NCI-H1694 (cell line): ENCODE measurements at places on chromosomes 5 and 9.

GRCh38 chr9:112743216-112743836 lies 7.2 kb upstream of the SNX30 start:
- DNase-seq, result no peak

- DNase-seq, result no peak
These were observed 503.3 kb downstream of the PRR16 start for GRCh38 chr5:120967366-120967765.

DNA sequence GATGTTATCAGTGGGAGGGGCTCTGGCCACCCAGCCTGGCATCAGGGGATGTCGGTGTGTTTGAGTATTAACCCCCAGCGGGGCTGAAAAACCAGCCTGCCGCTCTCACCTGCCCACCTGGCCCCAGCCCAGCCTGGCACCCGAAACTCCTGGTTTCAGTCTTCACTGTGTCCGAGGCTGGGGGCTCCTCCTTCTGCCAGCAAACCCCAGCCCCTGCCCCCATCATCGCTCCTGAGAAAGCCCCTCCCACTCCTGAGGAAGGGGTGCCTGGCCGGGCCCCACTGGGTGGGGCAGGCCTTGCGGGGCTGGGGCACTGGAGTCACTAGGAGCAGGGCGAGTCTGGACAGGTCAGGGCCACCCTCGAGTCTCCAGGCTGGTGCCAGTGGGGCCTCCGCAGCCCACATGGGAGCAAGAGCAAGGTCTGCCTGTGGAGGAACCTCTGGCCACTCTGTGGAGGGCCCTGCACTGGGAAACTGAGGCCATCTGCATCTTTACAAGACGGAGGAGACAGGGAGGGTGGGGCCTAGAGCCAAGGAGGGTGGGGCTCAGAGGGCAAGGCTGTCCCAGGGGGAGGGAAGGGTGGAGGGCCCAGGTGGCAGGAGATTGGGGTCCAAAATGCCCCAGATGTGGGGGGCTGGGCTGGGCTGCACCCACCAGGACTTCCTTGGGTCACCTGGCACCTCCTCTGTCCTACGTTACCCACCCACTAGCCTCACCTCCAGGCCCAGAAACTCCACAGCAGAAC lies 51.5 kb upstream of the NOTCH1 start:
- no peak for DNase-seq

GRCh38 chr9:18611971-18612370 lies 138.0 kb downstream of the ADAMTSL1 start:
- no peak for DNase-seq

- DNase-seq, result no peak
These were observed 31.5 kb upstream of the ADRB2 start for GRCh38 chr5:148794729-148795561.

DNA sequence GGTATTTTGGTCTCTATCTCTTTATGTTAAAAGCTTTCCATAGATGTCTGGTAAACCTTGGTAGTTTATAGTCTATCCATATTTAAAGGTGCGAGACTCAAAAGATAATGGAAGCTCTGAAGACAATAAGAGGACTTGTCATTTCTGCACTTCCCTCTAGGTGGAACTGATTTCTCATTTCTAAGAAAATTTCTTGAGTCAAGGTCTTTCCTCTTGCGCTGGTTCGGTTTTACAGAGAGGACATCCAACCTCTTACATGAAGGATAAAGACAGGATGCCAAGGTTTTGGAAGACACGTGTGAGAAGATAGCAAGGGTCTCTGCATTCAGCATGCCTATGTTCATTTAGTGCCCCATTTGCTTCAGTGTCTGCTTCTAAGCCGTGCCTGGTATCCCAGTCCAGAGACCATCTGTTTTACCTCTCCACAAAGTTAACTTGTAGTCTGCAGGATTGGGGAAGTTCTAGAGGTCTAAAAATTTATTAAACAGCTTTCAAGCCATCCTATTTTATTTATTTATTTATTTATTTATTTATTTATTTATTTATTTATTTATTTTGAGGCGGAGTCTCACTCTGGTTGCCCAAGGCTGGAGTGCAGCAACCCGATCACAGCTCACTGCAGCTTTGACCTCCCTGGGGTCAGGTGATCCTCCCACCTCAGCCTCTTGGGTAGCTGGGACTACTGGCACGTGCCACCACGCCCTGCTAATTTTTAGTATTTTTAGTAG lies 41.6 kb downstream of the KIAA1191 start:
- no peak for DNase-seq

GRCh38 chr5:180456792-180457191 lies 37.4 kb upstream of the CNOT6 start:
- no peak for DNase-seq

DNA sequence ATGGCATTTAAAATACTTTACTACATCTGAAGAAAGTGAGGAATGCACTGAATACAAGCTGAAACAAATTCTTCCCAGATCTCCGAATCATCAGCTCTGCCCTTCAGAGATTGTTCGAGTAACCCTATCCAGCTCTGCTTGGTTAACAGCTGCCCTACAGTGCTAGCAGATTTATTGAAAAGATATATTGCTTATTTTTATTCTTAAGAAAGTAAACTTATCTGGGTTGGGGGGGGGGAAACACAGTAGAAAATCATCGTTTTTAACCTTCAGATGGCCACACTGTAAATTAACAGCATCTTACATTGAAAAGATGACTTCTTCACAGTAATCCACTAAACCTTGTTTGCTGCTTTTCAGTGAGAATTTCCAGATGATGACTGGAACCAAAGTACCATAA lies 210.8 kb downstream of the NFIB start:
- DNase-seq, result no peak

DNA sequence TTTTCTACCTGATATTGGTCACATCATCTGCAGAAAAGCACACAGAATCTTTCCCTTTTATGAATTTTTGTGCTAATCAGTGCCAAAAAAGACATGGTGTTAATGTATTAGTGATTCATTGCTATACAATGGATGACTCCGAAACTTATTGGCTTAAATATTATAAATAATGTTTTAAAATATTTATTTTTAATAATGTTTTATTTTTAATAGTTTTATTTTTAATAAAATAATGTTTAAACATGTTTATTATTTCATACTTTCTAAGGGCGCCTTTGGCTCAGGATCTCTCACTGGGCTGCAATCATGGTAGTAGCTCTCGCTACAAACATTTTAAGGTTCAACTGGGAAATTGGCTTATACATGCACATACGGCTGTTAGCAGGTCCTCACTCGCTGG lies 65.7 kb downstream of the CDH12 start:
- DNase-seq, result no peak

DNA sequence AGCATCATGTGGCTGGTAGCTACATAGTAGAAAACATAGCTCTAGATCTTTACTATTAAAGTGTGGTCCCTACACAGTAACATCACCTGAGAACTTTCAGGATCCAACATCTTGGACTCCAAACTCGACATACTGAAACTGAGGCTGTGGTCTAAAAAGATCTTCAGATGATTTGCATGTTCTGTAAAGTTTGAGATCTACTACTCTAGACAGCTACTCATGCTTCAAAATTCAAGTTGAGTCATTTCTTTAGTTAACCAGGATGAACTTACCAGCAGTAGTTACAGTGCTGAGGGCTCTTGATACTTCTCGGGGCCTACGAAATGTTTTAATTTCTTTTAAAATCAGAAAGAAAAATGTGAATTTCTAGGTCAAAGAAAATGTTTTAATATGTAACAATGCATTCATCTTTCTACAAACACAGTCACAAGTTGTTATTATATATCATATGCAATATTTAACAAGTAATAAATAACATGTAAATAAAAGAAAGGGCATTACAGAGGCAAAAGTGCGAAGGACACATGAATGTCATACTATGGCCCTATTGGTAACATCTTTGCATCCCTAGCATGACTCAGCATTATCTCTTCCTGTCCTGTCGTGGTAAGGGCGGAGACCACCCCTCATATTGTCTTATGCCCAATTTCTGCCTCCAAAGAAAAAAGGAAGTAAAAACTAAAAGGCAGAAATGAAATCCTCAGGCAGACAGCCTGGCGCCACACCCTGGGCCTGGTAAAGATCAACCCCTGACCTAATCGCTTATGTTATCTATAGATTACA lies 563.9 kb upstream of the TLE4 start:
- DNase-seq, result no peak

DNA sequence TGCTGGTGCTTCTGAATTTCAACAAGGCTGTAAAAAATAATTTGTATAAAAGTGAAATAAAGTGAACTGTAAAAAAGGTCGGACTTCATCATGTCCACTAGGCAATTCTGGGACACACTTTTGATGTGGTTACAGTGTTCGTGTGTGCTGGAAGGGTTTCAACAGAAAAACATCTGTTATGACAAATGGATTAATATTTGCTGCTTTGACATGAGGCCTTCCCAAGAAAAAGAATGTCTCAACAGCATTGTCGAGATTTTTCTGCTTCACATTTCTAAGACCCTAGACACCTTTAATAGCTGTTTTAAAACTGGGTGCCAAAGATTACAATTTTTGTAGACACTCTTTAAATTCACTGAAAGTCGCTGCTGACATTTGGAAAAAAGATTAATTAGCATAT lies 216.6 kb downstream of the SLC12A2 start:
- DNase-seq, result no peak
